GM03348 (cell line): ENCODE measurements at places on chromosomes 12 and 14.

- DNase-seq: peak; percentile 53
Observed at GRCh38 chr12:55797068-55797467, 20.5 kb downstream of the SARNP start.

DNA sequence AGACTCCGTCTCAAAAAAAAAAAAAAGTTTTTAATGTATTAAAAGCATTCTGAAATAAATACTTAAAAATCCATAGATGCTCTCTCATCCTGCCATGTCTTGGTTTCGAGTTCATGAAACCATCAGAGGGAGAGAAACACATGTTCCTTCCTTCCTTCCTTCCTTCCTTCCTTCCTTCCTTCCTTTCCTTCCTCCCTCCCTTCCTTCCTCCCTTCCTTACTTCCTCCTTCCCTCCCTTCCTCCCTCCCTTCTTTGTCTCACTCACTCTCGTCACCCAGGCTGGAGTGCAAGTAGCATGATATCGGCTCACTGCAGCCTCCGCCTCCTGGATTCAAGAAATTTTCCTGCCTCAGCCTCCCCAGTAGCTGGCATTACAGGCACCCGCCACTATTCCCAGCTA lies 60.4 kb upstream of the DUSP6 start:
- no peak for DNase-seq

- no peak for DNase-seq
Observed at GRCh38 chr12:64440100-64440499, 11.8 kb upstream of the TBK1 start.

DNA sequence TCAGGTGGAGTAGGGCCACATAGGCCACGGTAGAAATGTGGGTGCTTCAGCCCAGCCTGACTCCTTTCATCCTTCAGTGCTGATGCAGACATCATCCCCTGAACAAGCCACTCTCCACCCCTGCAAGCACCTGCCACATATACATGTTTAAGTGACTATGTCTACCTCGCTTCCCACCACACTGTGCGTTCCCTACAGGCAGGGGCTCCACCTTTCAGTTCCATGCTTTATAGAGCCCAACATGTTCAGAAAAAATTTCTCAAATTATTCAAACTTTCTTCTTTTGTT lies 11.6 kb downstream of the SLC7A7 start:
- no peak for DNase-seq

DNA sequence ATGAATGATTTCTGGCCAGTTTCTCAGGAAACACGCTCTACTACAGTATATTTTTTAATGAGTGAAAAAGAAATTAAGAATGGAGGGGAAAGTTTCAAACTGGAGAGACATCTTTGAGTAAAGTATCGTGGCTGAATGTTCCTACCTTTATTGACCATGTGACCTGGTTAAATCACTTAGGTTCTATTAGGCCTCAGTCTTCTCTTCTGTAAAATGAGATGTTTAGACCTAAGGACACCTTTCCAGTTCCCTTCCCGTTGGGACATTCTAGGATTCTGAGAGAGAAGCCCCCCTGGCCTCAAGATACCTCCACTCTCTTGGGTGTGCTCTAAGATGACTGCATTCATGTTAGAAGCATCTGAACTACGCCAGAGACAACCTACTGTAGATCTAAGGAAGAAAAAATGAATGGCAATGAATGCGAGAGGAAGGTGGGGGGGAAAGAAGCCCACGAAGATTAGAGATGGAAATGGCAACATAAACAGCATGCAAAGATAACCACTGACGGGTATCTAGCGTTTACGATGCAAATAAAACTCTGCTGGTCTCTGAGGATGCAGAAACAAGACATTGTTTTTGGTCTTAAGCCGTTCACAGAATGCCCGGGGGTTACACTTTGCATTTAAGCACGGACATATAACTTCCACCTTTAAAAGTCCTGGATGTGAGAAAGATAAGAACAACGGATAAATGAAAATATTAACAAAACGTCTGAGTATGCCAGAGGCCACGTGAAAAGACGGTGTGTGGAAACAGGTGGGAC lies 599 bp upstream of the CPSF6 start:
- DNase-seq: no peak

- no peak for DNase-seq
Observed at GRCh38 chr12:91781114-91781513, 364.5 kb downstream of the BTG1 start.

DNA sequence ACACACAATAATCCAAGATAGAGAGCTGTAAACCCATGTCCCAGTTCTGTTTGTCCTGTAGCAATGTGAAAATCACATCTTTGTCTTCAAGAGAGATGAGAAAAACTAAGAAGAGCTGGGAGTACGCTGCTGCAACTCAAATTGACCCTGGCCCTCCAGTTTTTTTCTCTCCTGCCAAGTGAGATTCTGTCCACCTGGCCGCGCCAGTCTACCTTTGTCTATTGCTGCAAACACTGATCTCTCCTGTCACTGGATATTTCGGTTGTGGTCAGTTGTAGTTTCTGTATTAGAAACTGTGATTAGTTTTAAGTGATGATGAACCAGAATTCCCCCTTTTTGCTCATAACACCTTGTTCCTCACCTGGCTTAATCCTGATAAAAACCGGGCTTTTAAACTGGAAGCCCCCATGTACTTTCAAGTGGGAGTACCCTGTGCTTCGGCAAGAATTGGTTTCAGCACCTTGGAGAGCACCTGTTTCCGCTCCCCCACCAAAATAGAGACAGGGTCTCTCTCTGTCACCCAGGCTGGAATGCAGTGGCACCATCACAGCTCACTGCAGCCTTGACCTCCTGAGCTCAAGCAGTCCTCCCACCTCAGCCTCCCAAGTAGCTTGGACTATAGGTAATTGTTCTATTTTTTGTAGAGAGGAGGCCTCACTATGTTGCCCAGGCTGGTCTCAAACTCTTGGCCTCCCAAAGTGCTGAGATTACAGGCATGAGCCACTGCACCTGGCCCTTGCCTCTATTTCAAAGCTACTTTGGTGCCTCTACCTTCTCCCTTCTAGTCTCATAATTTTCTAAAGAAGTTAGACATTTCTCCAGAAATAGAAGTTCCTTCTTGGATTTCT lies 156.8 kb downstream of the PHETA1 start:
- no peak for DNase-seq

DNA sequence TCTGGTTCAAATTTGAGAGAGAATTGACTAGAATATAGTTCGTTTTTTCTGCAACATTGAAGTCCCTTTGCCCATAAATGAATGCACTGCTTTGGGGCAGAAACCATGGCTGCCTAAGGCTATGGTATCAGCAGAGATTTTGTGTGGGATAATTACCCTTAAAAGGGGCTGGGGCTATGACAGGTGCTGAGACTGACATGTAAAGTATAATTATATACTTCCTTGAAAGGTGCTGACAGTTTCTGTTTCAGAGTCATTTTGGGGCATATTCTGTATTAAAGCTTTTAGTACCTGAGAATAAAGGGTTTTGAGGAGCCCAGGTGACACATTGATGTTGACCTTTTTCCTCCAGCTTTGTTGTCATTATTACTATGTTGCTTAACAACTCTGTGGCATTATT lies 150.3 kb upstream of the PTPRQ start:
- DNase-seq: no peak

- DNase-seq: no peak
Observed at GRCh38 chr12:52066346-52067080, 3.3 kb upstream of the ATG101 start.

DNA sequence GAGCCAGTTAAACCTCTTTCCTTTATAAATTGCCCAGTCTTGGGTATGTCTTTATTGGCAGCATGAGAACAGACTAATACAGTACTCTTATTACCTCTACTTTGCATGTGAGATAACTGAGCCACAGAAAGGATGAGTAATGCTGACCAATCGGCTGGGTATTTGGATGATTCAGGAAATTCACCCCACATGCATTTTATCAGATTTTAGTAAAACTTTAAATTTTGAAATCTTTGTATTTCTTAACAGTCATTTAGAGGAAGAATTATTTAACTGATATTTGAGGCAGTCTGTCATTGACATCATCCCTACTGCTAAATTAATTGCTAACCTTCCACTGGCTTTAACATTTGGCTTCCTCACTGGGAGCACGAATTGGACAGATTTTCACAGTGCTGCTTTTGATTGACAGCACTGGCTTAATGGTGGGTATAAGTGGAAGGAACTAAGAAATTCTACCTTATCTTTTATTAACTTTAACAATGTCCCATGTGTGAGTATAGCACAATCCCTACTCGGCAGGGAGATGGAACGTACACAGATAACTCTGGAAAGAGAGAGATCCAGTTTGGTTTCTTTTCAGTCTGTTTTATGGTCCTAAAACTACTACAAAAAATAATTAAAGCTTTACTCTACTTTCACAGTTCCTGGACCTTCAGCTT lies 261.0 kb downstream of the DACT1 start:
- peak; percentile 75 for DNase-seq

- no peak for DNase-seq
Observed at GRCh38 chr12:74293689-74294131, 243.9 kb upstream of the ATXN7L3B start.

GRCh38 chr14:53954551-53955228 lies 1.9 kb downstream of the BMP4 start:
- DNase-seq: peak; percentile 26

GRCh38 chr14:38982837-38983236 lies 120.2 kb downstream of the SEC23A start:
- DNase-seq: no peak

DNA sequence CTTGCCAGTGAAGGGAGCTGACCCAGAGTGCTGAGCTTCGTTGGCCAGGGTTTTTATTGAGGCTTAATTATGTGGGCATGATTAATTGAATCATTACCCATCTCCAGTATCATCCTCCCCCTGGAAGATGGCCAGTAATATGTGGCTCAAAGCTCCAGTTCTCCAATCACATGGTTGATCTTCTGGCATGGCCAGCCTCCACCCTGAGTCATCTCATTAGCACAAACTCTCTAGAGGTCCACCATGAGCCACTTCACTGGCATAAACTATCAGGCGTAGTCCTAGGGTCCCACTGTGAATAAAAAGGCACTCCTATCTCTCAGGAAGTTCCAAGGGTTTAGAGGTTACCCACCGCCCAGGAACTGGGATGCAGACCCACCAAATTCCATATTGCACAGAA lies 135.0 kb downstream of the ANO6 start:
- DNase-seq: no peak

- DNase-seq: no peak
Observed at GRCh38 chr14:68390741-68391140, 402.1 kb downstream of the ZFP36L1 start.

DNA sequence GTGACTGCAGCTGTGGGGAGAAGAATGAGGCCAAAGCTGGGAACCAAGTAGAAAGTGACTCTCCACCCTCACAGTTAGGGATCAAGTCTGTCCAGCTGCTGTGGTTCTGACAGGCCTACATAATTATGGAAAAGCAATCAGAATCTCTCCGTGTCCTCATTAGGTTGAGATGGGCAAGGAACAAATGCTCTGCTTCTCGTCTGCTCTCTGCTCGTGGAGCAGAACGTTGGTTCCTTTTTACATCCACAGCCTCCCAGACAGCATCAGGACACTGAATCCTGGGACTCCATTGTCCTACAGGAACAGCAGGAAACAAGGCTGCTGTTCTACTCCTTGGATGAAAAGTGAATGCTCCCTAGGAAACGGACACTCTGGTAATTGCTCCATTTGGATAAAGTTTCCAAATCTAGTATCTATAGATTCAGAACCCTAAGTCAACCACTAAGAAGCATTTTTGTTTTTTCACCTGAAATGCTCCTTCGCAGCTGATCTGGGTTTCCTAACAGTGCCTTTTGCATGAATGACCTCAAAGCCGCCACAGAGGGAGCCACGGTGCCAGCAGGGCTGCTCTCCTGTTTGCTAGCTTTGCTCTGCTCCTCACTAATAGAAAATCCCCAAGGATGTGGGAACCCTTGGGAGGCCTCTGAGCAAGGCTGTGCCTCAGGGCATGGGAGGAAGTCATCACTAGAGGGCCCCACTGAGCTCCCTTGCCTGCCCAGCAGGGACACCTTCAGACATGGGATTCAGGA lies 102.0 kb downstream of the EGLN3 start:
- DNase-seq: peak; percentile 24

- no peak for DNase-seq
Observed at GRCh38 chr12:32503730-32504129, 104.4 kb downstream of the FGD4 start.

GRCh38 chr12:125469683-125470082 lies 404.4 kb downstream of the AACS start:
- no peak for DNase-seq

- peak; percentile 82 for DNase-seq
Observed at GRCh38 chr12:112992541-112993398, 14.5 kb downstream of the OAS2 start.

- DNase-seq: no peak
Observed at GRCh38 chr14:37842106-37842505, 246.7 kb downstream of the TTC6 start.

- no peak for DNase-seq
Observed at GRCh38 chr14:29847056-29847380, 80.6 kb downstream of the PRKD1 start.

DNA sequence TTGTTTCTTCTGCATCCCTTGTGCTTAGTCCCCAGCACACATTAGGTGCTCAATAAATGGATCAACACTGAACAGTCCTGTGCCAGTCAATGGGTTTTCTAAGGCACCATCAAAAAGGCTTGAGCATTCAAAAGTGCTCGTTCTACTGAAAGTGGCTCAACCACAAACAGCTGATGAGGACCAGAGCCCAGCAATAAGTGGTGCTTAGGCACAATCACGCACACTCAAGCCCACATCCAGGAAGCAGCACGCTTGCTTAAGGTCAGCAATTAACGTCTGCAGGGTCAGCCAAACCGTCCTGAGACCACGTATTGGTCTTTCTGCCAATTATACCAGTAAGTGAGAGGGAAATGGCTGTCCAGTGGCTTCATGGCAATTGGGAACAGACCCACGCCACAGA lies 56.5 kb downstream of the PRIMA1 start:
- no peak for DNase-seq

GRCh38 chr12:54262403-54262925 lies 17.5 kb downstream of the CBX5 start:
- peak; percentile 37 for DNase-seq

DNA sequence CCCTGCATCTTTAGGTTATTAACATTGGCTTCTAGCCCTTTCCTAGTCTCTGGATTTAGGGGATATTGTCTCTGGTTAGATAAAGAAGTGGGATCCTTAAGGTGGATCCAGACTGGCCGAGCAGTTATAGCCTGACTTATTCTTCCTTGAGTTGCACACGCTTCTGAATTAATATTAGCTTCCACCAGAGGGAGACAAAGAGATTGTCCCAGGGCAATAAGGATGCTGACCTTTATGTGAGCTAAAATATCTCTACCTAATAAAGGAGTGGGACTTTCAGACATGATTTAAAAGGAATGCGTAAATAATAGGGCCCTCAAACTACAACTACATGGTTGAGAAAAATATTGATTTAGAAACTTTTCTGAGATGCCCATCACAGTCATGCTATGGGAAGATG lies 139.7 kb downstream of the SLCO1B3 start:
- DNase-seq: peak; percentile 9

- DNase-seq: no peak
Observed at GRCh38 chr12:98485792-98486340, 29.5 kb upstream of the TMPO start.

DNA sequence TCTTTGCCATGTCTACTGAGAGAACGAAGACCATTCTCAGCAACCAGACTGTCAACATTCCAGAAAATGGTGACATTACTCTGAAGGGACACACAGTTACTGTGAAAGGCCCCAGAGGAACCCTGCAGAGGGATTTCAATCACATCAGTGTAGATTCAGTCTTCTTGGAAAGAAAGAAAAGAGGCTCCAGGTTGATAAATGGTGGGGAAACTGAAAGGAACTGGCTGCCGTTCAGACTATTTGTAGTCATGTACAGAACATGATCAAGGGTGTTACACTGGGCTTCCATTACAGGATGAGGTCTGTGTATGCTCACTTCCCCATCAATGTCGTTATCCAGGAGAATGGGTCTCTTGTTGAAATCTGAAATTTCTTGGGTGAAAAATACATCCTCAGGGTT lies 29.7 kb upstream of the PSMA6 start:
- DNase-seq: no peak

GRCh38 chr12:57153415-57153997 lies 6.1 kb upstream of the LRP1-AS start:
- no peak for DNase-seq
